ENCODE measurements at places on chromosomes 11 and 22.

DNA sequence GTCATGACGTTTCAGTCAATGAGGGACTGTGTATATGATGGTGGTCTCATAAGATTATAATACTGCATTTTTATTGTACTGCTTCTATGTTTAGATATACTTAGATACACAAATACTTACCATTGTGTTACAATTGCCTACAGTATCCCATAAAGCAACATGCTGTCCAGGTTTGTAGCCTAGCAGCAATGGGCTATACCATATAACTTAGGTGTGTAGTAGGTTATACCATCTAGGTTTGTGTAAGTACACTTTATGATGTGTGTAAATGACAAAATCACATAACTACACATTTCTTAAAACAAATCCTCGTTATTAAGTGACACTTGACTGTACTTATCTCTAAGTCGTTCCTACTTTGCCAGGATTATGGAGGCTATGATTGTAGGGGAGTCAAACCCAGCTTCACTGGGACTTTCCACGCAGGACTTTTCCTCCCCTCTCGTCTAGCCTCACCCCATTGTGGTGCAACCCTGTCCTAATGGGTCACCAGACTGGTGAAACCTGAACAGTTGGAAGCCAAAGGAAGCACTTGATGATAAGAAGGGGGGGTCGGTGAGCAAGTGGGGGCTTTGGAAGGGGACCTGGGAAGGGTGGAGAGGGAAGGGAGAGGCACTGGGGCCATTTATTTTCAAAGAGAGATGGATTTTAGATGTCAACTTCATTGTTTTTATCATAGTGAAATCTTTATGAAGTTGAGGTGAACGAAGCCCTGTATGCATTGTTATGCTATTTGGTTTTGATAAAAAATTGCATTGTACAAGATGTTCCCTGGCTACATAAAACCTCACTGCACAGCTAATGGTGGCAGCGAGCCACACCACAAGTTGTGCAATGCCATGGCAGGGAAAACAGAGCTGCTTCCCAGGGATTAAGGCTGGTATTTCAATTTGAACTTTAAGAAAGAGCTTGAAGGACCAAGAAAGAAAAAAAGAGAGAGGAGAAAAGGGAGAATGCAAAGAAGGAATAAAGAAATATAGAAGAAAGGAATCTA, 129.1 kb downstream of the EHF start:
- DNase-seq: no peak

- no peak for DNase-seq
Measured at GRCh38 chr11:92854952-92855351, 114.5 kb upstream of the MTNR1B start.

DNA sequence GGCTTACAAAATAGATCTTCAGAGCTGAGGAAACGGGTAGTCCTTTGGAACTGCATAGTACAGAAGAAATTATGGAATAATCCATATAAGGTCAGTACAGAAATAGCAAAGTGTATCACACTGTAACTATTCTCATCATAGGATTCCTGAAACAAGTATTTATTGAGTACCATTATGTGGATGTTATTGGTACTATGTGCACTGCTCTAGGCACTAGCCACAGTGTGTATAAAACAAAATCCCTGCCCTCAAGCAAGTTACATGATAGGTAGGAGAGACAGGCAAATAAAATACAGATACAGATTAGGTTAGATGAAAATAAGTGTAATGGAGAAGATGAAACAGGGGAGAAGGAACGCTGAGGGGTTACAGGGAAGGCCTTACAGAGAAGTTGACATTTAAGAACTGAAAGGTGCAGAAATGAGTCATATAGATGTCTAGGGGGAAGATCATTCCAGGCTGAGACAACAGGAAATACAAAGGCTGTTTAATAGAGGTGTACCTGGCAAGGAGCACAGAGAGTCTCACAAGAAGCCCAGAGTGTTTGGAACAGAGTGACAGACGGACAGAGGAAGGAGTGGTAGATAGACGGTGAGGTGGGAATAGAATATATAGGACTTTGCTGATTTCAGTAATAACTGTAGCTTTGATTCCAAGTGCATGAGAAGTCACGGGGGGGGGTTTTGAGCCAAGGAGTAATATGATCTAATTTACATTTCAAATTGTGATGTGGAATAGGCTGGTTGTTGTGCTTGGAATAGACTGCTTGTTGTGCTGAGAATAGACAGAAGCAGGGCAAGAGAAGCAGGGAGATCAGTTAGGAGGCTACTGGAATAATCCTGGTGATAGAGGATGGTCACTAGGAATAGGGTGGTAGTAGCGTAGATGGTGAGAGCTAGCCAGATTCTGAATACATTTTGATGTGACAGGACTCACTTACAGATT, 13.7 kb downstream of the RNF141 start:
- DNase-seq: no peak

- DNase-seq: no peak
Measured at GRCh38 chr22:17349172-17349571, 20.1 kb upstream of the CECR2 start.

DNA sequence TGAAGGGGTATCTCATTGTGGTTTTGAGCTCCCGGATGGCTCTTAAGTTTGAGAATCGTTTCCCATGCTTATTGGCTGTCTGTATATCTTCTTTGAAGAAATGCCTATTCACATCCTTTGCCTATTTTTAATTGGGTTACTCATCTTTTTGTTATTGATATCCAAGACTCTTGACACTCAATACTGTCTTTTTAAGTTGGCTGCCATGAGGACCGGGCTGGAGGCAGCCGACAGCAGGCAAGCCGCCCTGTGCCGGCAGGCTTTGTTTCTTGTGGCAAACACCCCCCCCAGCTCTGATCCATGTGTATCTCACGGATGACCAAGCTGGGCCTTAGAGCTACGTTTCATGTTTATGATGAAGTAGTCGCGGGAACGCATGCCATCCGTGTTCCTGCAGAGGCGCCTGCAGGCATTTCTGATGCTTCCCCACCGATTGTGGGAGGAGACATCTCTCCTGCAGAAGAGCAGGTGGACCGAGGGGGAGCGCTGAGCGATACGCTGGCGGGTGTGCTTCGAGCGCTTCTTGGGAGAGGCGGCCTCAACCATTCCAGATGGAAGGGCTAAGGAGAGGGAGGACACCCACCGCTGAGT, 95.8 kb downstream of the TBC1D22A start:
- DNase-seq: no peak

GRCh38 chr22:17846326-17846992, 72.2 kb upstream of the BID start:
- DNase-seq: no peak

All from HuH-7 (cell line).